CD4-positive, alpha-beta T cell (primary cell): ENCODE measurements at places on chromosomes 1 and 21.

- H3K36me3 ChIP-seq, result peaks cover 85% of the 10 kb centered on the region
- H3K4me1 ChIP-seq, result peaks cover 11% of the 10 kb centered on the region
Measured at GRCh38 chr21:33255404-33255803, 10.8 kb upstream of the IL10RB start.

GRCh38 chr1:206896261-206896660 lies 982 bp upstream of the IL24 start:
- DNase-seq, result no peak
- H3K27ac ChIP-seq, result no peak overlapping the region
- no peaks in the 10 kb centered on the region for H3K36me3 ChIP-seq
- no peak overlapping the region for H3K4me3 ChIP-seq

- H3K4me3 ChIP-seq, result no peak overlapping the region
- DNase-seq, result no peak
- no peaks in the 10 kb centered on the region for H3K4me1 ChIP-seq
- no peak overlapping the region for H3K27ac ChIP-seq
Measured at GRCh38 chr21:39579734-39580332, 32.9 kb upstream of the B3GALT5 start.

GRCh38 chr21:41283211-41283818 lies 33.3 kb upstream of the FAM3B start:
- no peak overlapping the region for H3K4me3 ChIP-seq
- H3K36me3 ChIP-seq, result no peaks in the 10 kb centered on the region
- no peak overlapping the region for H3K27ac ChIP-seq
- H3K4me1 ChIP-seq, result no peaks in the 10 kb centered on the region
- no peaks in the 10 kb centered on the region for H3K27me3 ChIP-seq
- DNase-seq, result peak; percentile 71

GRCh38 chr1:110133436-110133835 lies 16.9 kb upstream of the SLC6A17 start:
- DNase-seq, result no peak
- H3K27me3 ChIP-seq, result peaks cover 35% of the 10 kb centered on the region
- no peak overlapping the region for H3K27ac ChIP-seq

GRCh38 chr1:110188035-110188618 lies 22.0 kb upstream of the KCNC4 start:
- no peak overlapping the region for H3K4me3 ChIP-seq
- no peak overlapping the region for H3K27ac ChIP-seq
- no peak for DNase-seq
- peaks cover 7% of the 10 kb centered on the region for H3K27me3 ChIP-seq
- H3K36me3 ChIP-seq, result no peaks in the 10 kb centered on the region

DNA sequence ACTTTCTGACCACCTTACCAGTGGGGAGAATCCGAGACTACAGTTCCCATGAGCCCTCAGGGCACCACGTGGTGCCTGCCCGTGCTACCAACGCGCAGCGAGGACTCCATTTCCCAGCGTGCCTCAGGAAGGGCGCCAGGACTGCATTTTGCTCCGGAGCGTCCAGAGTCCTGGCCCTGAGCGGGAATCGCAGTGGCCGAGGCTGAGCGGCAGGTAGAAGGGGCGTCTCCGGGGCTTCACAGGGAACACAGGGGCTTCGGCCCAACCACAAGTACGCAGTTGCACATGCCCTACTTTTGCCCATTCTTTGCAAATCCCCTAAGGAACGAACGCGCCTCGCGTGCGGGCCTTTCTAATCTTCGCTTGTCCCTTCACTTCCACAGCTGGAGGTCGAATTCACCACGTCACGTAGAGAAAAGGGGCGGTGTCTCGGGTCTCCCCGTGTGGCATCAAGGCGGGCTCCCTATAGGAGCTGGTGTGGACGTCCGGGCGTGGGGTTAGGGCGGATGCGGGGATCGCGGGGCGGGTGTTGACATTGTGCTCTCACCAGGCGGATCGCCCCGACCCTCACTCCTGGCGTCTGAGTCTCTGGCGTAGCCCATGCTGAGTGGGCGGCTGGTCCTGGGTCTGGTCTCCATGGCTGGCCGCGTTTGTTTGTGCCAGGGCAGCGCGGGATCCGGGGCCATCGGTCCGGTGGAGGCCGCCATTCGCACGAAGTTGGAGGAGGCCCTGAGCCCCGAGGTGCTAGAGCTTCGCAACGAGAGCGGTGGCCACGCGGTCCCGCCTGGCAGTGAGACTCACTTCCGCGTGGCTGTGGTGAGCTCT lies at the start of gene BOLA1:
TSS of gene BOLA1 (plus strand) at position 109 of the 825 bp plus-strand sequence. CDS start at position 601, 492 bp downstream.
- H3K27me3 ChIP-seq, result no peaks in the 10 kb centered on the region
- peaks cover 2% of the 10 kb centered on the region for H3K36me3 ChIP-seq
- DNase-seq, result peak; percentile 81
- peak within 1 kb of the TSS; percentile 86 for H3K27ac ChIP-seq

GRCh38 chr1:184596950-184597645 lies 157.6 kb downstream of the EDEM3 start:
- DNase-seq, result no peak
- H3K27ac ChIP-seq, result no peak overlapping the region
- H3K4me1 ChIP-seq, result no peaks in the 10 kb centered on the region
- no peaks in the 10 kb centered on the region for H3K36me3 ChIP-seq
- H3K4me3 ChIP-seq, result no peak overlapping the region

DNA sequence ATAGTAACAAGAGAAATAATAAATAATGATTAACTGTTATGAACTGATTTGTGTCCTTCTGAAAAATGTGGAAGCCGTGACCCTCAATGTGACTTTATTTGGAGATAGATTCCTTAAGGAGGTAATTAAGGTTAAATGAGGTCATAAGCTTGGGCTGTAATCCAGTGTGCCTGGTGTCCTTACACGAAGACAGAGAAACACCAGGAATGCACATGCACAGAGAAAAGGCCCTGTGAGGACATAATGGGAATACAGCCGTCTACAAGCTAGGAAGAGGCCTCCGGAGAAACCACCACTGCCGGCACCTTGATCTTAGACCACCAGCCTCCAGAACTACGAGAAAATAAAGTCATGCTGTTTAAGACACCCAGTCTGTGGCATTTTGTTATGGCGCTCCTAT lies 215.9 kb downstream of the NEGR1 start:
- H3K27me3 ChIP-seq, result no peaks in the 10 kb centered on the region
- no peak overlapping the region for H3K4me3 ChIP-seq
- no peak overlapping the region for H3K27ac ChIP-seq
- H3K4me1 ChIP-seq, result no peaks in the 10 kb centered on the region

DNA sequence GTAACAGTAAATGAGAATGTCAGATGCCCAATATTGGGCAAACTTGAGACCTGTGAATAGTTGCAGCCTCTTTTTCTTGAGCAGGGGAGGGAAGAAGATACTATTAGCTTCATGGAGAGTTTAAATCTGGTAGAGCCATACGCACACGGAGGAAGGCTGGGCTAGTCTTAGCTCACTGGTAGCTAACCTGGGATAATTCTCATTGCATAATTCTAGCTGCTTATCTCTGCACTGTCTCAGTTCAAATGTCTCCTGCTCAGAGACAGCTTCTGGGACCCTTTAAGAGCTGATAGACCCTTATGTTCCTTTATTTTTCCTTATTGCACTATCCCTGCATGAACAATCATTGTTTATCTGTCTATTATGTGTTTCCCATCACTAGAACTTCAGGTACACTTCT lies 8.4 kb downstream of the C1orf87 start:
- no peaks in the 10 kb centered on the region for H3K4me1 ChIP-seq
- H3K4me3 ChIP-seq, result no peak overlapping the region
- DNase-seq, result no peak

- no peak for DNase-seq
- no peak overlapping the region for H3K4me3 ChIP-seq
- no peaks in the 10 kb centered on the region for H3K4me1 ChIP-seq
- no peak overlapping the region for H3K27ac ChIP-seq
Measured at GRCh38 chr1:232662910-232663309, 33.0 kb upstream of the SIPA1L2 start.

DNA sequence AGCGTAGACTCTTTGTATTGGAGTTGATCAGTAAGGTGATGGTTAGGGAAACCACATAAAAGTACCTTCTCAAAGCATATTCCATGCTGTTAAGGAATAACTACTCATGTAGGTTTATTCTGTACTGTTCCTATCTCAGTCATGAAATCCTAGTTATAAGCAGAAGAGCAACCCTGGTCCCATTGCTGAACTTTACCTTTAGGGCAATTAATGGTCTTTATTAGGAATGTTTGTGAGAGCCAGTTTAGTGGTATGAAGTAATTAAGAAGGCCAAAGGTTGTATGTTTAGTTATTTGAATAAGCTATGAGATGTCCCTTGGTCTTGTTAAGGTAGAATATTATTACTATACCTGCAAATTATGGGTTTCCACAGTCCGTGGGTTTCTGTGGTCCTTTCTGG lies 44.0 kb downstream of the ACP6 start:
- H3K4me3 ChIP-seq, result no peak overlapping the region
- H3K36me3 ChIP-seq, result peaks cover 7% of the 10 kb centered on the region
- no peak for DNase-seq

GRCh38 chr1:156471496-156472490 lies 28.8 kb downstream of the MEF2D start:
- no peak overlapping the region for H3K27ac ChIP-seq
- H3K27me3 ChIP-seq, result no peaks in the 10 kb centered on the region
- H3K36me3 ChIP-seq, result peaks cover 95% of the 10 kb centered on the region
- DNase-seq, result no peak
- peaks cover 3% of the 10 kb centered on the region for H3K4me1 ChIP-seq

GRCh38 chr1:150271291-150271959 lies 1.2 kb upstream of the C1orf54 start:
- H3K36me3 ChIP-seq, result peaks cover 11% of the 10 kb centered on the region
- peaks cover 29% of the 10 kb centered on the region for H3K4me1 ChIP-seq
- no peak overlapping the region for H3K27ac ChIP-seq
- no peaks in the 10 kb centered on the region for H3K27me3 ChIP-seq
- no peak for DNase-seq

GRCh38 chr21:34223376-34223775 lies 140.4 kb upstream of the KCNE2 start:
- H3K4me1 ChIP-seq, result no peaks in the 10 kb centered on the region
- no peaks in the 10 kb centered on the region for H3K36me3 ChIP-seq
- no peak overlapping the region for H3K4me3 ChIP-seq
- no peak overlapping the region for H3K27ac ChIP-seq

DNA sequence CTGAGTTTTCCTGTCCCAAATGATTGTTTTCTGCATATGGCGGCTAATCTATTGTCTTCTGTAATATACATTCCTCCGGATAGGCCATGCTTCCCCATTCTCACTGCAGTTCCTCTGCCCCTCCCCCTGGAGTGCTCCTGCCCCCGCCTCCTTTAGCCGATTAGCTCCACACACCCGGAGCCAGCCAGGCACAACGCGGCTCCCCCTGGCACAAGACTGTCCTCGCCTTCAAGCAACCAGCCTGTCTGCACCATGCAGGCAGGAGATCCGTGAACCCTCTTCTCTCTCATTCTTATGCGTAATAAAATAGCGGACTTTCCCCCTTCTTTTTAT lies 18.0 kb downstream of the SERTAD4 start:
- peaks cover 80% of the 10 kb centered on the region for H3K27me3 ChIP-seq
- no peak overlapping the region for H3K27ac ChIP-seq
- H3K4me1 ChIP-seq, result peaks cover 24% of the 10 kb centered on the region

DNA sequence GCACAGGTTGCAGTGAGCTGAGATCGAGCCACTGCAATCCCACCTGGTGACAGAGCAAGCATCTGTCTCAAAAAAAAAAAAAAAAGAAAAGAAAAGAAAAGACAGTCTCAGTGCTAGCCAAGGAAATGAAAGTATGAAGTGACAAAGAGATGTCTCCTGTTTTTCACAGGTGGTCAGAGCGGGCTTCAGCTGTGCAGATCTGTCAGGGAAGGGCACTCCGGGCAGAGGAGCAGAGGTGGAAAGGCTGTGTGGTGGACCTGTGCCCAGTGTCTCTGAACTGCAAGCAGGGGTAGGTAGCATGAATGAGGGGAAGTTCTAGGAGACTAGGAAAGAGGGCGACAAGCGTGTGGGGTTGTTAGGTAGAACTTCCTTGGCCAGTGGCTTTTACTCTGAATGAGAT lies 67.5 kb downstream of the CD247 start:
- H3K36me3 ChIP-seq, result peaks cover 8% of the 10 kb centered on the region
- H3K27me3 ChIP-seq, result no peaks in the 10 kb centered on the region
- H3K27ac ChIP-seq, result peak overlapping the region; percentile 66
- peaks cover 87% of the 10 kb centered on the region for H3K4me1 ChIP-seq
- H3K4me3 ChIP-seq, result peak overlapping the region; percentile 29

- H3K27ac ChIP-seq, result no peak overlapping the region
- H3K36me3 ChIP-seq, result no peaks in the 10 kb centered on the region
- no peaks in the 10 kb centered on the region for H3K27me3 ChIP-seq
- H3K4me1 ChIP-seq, result no peaks in the 10 kb centered on the region
- no peak for DNase-seq
Measured at GRCh38 chr1:62245201-62245600, 50.6 kb downstream of the L1TD1 start.

GRCh38 chr1:201693890-201694607 lies 134.9 kb upstream of the IPO9 start:
- no peaks in the 10 kb centered on the region for H3K4me1 ChIP-seq
- no peaks in the 10 kb centered on the region for H3K36me3 ChIP-seq
- DNase-seq, result no peak
- no peaks in the 10 kb centered on the region for H3K27me3 ChIP-seq
- no peak overlapping the region for H3K27ac ChIP-seq

DNA sequence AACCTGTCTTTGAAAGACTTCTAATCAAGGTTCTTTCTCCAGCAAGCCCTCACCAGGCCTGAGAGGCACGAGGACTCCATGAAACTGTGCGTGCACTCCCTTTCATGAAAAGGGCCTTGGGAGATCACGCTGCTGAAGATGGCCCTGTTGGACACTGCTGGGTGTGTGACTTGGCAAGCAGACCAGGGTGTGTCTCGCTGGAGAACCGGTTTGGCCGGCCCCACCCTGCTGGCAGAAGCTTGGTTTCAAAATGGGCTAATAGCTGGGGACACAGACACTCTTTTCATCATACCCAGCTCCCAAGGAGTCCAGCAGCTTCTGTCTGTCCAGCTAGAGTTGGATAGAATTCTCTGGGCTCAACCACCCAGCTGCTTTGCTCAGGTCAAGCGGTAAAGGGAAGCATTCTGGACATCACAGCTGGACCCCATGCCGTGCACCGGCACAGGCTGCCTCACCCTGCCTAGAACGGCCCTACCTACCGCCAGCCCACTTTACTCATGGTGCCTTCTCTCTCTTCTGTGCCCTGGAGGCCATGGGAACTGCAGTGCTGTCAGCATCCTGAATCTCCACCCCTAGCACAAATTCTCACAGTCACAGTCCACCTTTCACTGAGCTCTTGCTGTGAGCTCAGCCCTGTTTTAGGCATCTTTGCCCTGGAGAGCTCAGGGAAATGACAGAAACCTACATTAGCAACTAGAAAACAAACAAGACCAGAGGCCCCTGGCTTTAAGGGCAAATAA lies 24.6 kb downstream of the PKP1 start:
- H3K36me3 ChIP-seq, result no peaks in the 10 kb centered on the region
- H3K4me3 ChIP-seq, result no peak overlapping the region
- H3K4me1 ChIP-seq, result no peaks in the 10 kb centered on the region
- peaks cover 11% of the 10 kb centered on the region for H3K27me3 ChIP-seq
- no peak for DNase-seq

- H3K4me1 ChIP-seq, result peaks cover 66% of the 10 kb centered on the region
- H3K4me3 ChIP-seq, result no peak overlapping the region
- H3K36me3 ChIP-seq, result peaks cover 2% of the 10 kb centered on the region
Measured at GRCh38 chr1:159911326-159912070, 11.5 kb upstream of the CFAP45 start.

GRCh38 chr1:3543076-3544039 lies 68.0 kb downstream of the MEGF6 start:
- no peak for DNase-seq
- no peaks in the 10 kb centered on the region for H3K36me3 ChIP-seq
- H3K4me3 ChIP-seq, result no peak overlapping the region
- H3K27ac ChIP-seq, result no peak overlapping the region
